ENCODE measurements at places on chromosomes 16 and 17.

- no peak for DNase-seq
These were observed 399.1 kb upstream of the CDH5 start for GRCh38 chr16:65967376-65967775.

GRCh38 chr17:76268991-76269981, 4.1 kb downstream of the UBALD2 start:
- DNase-seq: peak; percentile 44

- DNase-seq: no peak
These were observed 44.0 kb downstream of the ANKRD11 start for GRCh38 chr16:89446136-89446974.

DNA sequence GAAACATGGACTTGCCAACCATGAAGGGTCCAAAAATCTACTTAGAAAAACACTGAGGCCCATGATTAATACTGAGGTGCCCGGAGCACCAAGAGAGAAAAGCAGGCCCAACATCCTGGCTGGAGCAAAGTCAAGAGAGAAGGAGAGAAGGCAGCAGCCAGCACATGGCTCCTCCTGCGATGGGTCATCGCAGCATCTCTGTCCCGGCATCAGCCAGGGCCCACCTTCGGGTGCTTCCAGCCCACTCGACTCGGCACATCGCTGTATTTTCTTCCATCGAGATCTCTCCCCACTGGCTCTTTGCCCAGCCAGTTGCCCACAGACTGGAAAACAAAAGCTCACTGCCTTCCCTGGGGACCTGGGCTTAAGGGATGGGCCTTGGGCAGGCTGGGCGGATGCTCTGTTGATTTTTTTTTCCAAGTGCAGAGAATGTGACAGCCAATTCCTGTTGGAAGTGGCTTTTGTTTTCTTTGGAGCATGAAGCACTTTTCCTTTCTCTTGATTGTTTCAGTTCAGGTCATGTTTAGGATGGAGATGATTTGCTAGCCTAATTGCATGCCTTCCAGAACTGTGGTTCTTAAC, 58.1 kb downstream of the CYB5B start:
- peak; percentile 76 for DNase-seq

DNA sequence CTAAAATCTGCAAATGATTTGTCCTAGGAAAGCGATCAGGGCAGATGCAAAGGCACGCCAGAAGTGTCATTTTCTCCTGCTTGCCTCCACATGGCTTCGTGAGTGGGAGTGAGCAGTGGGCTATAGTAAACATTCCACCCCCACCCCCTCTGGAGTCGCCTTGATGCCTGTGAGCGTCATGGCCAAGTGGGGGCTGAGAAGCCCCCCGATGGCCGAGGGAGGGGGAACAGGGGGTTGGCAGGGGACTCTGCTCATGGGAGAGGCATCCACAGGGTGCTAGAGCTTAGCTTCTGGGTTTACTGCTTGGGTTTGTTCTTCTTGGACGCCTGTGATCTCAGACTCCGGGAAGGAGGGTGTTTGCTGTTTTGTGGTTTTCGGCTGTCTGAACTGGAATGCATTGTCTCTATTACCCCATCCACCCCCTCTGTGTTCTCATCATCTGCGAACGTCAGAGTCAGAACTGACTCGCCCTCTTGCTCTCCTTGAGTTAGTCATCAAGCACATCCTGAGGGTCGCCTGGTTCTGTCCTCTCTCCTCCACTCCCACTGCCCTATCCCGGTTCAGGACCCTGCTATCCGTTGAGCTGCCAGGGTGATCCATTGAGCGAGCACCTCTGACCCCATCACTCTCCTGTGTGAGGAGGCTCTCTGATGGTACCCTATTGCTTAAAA, 15.4 kb downstream of the TNS4 start:
- no peak for DNase-seq

DNA sequence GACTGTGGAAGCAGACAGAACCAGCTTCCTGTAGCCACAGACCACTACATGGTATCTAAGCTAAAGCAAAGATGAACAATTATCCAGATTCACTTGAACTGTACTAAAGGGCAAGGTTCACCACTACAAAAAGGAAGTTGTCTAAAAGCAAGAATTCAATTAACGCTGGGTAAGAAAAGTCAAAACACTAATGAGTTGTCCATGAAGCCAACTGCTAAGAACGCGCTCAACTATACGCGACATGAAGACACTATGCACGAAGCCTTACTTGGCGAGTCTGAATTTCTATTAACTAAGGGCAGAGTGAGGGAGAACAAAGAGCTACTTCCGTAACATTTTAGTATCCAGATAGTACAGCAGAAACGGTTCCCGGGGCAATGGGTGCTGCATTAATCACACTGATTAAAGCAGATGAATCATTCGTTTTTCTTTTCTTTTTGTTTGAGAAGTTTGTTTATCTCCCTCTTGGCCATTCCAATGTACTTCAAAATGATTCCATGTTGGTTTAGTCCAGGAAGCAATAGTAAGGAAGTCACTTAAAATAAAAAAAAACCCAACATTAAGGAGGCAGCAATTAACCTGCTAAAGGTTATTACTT, 2.8 kb upstream of the RPS15A start:
- DNase-seq: no peak

DNA sequence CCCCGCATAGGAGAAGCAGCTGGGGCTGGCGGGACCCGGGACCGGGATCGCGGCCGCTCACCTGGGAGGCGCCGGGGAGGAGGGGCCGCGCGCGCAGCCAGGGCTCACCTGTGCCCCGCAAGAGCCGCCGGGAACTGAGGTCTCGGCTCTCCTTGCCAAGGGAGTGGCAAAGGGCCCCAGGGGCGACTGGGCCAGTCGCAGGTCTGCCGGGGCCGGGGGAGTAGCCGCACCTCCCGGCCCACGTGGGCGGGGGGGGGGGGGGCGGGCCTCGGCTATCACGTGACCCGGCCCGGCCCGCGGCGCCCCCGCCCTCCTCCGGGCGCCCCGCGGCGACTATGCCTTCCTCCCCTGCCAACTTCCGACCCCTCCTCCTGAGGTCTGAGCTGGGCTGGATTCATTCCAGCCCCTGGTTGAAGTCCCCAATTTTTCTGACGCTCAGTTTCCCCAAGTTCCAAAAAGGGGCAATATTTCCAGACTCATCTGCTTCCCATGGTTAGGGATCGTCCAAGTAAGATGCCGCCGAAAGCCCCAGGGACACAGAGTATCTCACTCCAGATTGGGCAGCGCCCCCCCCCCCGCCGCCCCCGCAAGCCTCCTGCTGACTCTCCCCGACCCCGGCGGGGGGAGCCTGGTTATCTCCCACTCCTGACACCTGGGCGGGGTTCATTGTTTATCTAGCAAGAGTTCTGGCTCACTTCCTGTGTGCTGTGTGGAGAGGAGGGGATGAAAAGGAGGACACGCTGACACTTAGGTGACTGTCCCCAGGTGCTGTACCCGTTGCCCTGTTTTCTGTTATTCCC, at the start of gene TMC6:
Gene TMC6, minus strand, starts transcription at position 205 of the 800 bp plus-strand sequence. CDS start 1,923 bp downstream, outside the sequence.
- no peak for DNase-seq

GRCh38 chr17:55743103-55743679, 7.7 kb upstream of the PCTP start:
- no peak for DNase-seq

DNA sequence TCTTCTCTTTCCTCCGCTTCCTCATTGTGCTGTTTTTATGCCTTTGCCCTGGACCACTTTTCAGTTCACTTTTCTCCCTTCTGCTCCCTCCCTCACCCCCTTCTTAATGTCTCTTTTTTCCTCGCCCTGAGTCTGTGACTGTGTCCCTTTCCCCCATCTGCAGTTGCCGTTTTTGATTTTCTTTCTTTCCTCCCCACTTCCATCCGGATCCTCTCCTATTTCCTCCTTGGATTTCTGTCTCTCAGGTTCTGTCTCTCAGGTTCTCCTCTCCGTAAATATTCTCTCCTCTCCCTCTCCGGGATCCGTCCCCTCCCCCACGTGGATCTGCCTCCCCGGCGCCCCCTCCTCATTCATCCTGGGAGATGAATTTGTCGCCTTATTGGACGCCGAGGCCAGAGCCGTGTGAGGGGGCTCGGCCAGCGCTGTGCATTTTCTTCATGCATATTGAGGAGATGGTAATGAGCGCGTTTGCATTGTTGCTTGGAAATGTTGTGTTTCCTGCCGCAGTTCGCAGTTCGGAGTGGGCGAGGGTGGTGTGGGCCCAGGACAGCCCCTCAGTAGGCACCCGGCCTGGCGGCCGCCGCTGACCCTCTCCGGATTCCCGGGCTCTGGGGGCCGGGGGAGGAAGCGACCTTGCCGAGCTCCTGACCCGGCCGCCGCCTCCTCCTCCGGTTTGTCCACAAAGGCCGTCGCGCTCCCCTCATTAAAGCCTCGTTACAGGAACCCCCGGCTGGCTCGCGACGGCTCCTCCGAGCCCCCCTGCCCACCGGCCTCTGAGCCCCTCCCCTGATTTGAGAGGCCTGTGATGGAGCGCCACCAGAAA, 4.5 kb upstream of the IRX3 start:
- peak; percentile 39 for DNase-seq

DNA sequence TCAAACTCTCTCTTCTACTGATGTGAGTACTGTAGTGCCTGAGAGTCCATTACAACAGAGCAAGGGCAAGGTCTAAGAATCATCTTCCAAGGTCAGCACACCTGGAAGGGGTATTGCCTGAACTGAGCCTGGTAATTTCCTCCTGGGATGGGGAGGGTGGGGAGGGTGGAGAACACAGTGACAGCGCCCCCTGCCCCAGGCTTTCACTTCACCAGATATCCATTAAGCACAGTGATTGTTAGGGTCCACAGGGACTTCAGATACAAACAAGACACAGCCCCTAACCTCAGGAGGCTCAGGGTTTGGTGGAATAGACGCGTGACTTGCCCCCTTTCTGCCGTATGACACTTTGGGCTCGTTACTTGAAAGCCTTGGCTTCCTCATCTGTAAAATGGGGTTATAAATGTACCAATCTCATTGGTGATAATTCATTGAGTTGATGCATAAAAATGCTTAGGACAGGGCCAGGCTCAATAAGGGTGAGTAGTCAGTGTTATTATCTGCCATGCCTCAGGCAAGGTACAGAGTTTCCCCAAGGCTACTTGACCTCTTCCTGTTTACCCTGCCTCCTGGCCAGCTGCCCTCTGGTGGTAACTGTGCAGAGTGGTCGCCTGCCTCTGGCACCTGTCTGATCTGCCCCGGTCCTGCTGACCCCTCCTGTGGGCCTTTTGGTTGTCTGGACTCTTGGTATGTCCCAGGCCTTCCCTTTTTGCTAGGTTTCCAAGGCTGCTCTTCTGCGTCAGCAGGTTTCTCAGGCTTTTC, 13.1 kb upstream of the BRD7 start:
- no peak for DNase-seq

GRCh38 chr16:14445937-14446715, 183.9 kb downstream of the PARN start:
- DNase-seq: peak; percentile 30

- DNase-seq: no peak
These were observed 9.3 kb upstream of the RNF135 start for GRCh38 chr17:30961209-30962188.

DNA sequence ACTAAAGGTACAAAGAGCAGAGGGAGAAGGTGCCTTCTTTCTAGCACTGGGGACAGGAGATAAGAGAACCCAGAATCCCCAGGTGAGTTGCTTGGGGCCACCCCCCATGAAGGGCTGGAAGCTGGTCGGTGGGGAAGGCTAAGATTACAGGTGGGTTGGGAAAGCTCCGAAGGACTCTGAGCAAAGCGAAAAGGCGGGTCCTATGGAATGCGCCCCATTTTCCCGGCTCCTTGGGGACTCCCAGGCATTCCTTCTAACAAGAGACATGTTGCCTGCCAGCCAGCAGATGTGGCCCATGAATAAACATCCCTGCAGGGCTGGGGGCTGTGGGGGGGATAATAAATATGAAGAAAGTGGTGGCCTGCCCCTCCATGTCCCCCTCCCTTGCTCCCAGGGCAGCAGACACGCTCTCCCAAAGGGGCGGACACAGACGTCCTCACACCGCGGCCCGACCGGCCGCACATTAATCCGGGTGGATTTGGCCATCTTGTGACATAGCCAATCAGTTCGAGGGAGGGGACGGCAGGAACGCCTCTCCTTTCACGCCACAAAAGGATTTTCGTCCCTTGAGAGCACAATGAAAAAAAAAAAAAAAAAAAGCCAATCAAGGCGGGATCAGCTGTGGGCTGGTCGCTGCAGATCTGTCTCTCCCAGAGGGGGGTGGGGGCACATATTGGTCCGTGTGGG, 98.5 kb downstream of the SOX9 start:
- DNase-seq: peak; percentile 59

GRCh38 chr17:69876757-69877156, 198.3 kb upstream of the KCNJ16 start:
- DNase-seq: no peak

GRCh38 chr17:67746704-67747571, 29.2 kb downstream of the NOL11 start:
- DNase-seq: no peak

- no peak for DNase-seq
These were observed 57.2 kb downstream of the NUP88 start for GRCh38 chr17:5362162-5362811.

- no peak for DNase-seq
These were observed 7.8 kb downstream of the CTF1 start for GRCh38 chr16:30904114-30904780.

- peak; percentile 68 for DNase-seq
These were observed 458.6 kb upstream of the GOT2 start for GRCh38 chr16:59192551-59193199.

- peak; percentile 58 for DNase-seq
These were observed 611 bp downstream of the BANP start for GRCh38 chr16:87951552-87952538.

DNA sequence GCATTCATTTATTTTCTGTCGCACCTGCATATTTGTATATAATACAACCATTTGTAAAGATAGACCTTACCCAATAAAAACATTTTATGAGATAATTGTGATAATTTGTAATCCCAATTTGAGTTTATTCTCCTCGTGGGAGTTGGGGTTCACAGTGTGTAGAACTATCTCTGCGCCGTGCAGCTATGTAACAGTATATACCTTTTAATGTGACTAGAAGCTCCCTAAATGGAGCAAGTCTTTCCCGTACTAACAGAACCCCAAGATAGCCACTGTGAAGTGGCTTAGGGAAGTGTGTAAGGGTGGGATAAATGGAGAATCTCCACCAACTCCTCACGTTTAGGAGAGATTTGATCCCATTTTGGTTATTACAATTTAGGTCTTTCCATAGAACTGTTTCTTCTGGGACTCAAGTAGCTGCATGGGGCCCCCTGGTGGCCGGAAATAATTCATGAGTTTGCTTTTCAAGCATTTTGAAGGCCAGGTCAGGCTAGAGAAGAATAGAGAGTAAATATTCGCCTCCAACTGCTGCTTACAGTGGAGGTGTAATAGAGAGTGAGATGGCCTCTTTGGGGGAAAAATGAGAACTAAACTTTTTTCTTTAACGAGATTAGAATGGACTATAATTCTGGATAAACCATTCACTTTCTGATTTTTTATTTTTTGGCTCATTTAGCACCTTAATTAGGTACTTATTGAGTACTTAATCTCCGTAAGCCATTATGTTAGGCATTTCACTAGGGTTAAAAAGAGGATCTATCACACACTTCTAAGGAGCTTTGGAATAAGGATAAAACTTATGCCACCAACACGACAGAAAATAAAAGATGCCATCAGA, 4.5 kb downstream of the TMEM100 start:
- peak; percentile 83 for DNase-seq

GRCh38 chr17:11601661-11602060, 3.4 kb downstream of the DNAH9 start:
- DNase-seq: no peak

- peak; percentile 72 for DNase-seq
These were observed 893 bp downstream of the POLR3E start for GRCh38 chr16:22297871-22298733.
